CD4-positive, alpha-beta T cell treated with Interleukin-15 for 4 hours (primary cell): ENCODE measurements at places on chromosomes 12 and 14.

- peak; percentile 23 for DNase-seq
Measured at GRCh38 chr12:74890237-74890599, 319.4 kb downstream of the KCNC2 start.

GRCh38 chr12:47820631-47821345 lies 1.1 kb upstream of the HDAC7 start:
- no peak for DNase-seq

- DNase-seq, result no peak
Measured at GRCh38 chr12:53255996-53256395, 12.1 kb upstream of the ESPL1 start.

GRCh38 chr12:94445662-94446061 lies 14.0 kb downstream of the CEP83 start:
- DNase-seq, result no peak

- DNase-seq, result no peak
Measured at GRCh38 chr12:45745861-45746277, 16.4 kb downstream of the ARID2 start.

DNA sequence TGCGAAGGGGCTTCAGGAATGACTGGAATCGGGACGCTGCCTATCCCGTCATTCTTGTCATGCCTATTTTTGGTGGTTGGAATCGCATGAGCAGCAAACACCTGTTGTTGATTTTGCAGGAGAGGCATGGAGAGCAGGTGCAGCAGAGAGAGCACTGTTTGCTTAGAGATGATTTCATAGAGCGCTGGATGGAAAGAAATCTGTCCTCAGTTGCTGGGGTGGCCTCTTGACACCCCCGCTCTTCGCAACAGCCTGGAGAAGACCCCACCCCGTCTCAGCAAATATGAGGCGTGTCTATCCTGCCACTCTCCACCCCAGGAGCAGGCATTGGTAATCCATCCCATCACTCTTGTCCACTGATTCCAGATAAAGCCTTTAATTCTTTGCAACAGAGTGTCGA lies 19.3 kb upstream of the NCOR2 start:
- no peak for DNase-seq

DNA sequence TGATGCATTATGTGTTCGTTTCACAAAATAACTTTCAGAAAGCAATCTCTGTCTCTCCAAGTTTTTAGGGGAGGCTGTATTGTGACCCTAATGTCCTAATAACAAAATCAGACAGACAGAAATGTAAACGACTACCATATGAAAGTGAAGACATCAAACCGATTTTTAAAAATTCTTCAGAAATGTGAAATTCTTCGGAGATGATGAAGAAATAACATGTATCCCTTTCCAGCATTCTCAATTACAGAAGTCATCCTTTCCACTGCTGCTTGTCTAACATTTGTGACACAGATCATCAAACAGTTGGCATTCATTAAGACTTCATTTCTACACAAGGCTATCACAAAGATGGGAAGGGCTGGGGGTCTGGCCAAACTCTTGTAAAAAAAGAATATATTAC lies 41.0 kb downstream of the DMAC2L start:
- DNase-seq, result no peak

DNA sequence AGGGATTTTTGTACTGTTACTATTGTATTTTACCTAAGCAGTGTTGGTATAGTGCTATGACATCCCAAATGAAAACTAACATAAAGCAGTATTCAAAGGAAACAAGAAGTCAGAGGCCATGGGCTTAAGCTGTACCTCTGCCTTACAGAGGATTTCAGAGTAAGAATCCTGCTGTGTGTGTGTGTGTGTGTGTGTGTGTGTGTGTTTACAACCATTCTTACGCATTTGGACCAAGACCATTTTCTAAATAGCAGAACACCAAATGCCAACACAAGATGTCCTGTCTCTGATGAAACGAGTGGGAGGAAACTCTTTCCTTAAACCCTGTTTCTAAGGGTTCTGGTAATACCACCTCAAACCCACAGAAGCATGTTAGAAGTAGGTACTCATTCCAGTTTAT lies 64.4 kb downstream of the PPP1R36 start:
- no peak for DNase-seq

DNA sequence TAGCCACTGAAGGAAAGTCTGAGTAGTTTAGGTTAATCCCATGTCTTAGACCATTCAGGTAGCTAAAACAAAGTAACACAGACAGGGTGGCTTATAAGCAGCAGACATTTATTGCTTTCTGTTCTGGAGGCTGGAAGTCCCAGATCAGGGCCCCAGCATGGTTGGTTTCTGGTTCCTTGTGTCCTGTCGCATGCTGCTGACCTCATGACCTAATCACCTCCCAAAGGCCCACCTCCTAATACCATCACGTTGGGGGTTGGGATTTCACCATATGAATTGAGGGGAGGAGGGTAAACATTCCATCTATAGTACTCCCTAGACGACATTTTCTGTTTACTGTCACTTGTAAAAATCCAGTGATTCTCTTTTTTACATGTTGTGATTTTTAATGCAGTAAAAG lies 148.6 kb downstream of the FBXL14 start:
- no peak for DNase-seq

GRCh38 chr14:24430682-24431568 lies 1.2 kb downstream of the KHNYN start:
- peak; percentile 74 for DNase-seq

DNA sequence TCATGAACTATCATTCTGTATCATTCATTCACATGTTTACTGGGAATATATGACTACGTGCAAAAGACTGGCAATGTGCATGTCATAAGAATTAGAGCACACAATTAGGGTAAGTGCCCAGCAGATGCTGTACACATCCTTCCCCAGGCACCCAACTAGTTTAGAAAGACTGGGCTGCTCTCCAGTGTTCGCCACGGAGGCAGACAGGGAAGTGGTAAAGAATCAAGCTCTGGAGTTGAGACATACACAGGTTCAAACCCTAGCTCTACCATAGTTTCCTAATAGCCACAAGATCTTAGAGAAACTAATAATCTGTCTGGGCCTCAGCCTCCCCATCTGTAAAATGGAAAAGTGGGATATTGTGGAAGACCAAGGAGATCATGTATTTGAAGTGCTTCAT lies 6.8 kb downstream of the TMCC3 start:
- DNase-seq, result no peak

DNA sequence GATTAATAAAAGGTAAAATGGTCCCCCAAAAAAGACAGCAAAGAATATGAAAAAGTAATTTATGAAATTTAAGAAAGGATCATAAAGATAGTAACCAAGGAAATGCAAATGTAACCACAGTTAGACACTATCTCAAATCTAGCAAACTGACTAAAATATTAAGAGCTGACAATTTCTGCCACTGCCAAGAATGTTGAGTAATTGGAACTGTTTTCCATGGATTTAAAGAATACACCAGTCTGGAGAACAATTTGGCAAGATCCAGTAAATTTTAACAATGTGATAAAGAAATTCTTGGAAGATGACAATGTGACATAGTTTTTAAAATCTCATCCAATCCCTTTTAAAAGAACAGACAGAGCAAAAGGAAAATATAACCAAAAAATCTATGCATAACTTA lies 798.0 kb upstream of the MGAT4C start:
- no peak for DNase-seq

DNA sequence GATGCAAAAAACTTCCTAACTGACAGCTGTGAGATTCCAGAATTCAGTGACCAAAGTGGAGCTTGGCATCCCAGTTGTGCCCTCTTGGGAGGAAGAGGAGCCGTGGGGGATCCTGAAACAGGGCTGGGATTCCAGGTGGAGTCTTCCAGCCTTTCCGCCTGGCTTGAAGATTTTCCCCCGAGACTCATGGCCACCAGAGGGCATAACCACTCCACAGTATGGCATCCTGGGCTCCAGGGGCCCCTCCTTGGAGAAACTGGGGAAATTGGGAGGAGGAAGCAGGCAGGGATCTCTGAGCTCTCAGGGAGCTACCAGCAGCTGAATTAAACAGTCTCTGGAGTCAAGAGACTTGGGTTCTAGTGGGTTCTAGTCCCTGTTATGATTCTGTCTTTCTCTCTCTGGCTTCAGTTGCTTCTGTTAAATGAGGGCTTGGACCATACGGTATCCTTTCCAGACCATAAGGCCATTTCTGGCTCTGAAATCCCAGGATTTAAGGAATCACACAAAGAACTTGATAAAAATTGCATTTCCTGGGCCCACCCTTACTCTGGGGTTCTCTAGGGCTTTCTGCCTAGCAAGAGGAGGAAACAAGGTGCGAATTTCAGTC lies 2.6 kb upstream of the TAMALIN start:
- no peak for DNase-seq

DNA sequence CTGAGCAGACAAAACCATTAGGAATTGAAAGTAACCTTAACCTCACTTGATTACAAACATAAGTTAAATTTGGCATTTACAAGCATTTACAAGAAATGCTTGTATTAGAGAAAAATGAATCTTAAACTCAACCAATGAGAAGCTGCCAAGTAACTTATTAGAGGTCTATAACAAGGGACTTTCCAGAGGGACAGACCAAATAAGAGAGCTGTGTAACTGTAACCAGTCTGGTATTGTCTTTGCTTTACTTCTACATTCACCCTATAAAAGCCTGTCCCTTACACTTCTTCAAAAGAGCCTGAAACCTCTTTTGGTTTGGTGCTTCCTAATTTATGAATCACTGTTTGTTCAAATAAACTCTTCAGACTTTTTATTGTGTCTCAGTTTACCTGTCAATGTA lies 450.0 kb upstream of the FAR2 start:
- DNase-seq, result no peak

DNA sequence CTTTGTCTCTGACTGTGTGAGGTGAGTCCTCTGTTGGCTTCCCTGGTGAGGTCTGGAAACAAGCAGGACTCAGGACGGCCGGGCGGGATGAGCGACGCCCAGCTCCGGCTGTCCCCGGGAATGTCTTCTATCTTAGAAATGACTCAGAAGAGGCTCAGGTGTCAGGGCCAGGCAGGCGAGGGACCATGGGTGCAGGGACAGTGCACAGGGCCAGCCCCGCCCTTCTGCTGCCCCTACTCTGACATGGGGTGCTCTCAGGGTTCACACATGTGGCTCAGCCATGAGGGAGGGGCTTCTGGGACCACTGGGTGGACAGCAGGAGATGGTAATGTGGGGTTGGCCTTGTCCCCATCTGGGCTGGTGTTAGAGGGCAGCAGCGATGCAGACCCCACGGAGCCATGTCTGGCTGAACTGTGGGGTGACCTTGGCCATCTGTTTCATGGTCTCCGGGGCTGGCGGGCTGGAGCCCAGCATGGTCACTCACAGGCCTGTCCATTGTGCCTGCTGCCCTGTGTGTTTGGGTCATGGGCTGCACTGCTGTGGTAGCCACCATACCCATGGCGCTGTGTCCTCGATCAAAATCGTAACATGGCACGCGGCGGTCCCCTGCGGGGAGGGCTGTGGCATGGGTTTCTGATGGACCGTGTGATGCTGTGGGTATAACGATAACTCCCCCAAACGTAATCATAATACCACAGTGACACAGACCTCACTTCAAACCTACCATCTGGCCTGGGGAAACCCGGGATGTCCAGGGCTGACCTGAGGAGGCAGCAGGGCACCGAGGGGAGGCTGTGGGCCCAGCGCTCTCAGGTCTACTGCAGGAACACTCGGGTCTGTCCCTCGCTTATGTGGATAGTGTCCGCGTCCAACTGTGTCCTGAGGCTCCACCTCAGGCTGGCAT lies 368.8 kb downstream of the TMEM121 start:
- DNase-seq, result no peak

DNA sequence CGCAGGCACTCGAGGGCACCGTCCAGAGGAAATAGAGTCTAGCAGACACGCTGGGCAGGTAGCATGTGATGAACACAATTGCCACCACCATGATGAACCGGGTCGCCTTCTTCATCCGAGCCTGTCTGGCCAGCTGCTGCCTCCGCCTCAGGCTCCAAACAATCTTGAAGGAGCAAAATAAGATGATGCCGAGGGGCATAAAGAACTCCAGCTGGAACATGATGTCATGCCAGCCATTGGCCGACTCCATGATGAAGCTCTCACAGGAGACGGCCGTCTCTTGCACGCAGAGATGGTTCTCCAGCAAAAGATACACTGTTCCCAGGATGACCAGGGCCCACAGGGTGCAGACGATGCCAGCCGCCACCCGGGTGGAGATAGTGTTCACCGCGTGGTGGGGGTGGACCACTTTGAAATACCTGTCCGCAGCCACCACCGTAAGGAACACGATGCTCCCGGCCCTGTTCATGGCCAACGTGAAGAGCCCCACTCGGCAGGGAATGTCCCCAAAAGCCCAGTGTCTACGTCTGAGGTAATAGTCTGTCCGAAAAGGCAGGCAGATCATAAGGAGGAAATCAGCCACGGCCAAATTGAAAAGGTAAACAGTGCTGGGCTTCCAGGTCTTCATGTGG lies 945 bp downstream of the HCAR1 start:
- no peak for DNase-seq

DNA sequence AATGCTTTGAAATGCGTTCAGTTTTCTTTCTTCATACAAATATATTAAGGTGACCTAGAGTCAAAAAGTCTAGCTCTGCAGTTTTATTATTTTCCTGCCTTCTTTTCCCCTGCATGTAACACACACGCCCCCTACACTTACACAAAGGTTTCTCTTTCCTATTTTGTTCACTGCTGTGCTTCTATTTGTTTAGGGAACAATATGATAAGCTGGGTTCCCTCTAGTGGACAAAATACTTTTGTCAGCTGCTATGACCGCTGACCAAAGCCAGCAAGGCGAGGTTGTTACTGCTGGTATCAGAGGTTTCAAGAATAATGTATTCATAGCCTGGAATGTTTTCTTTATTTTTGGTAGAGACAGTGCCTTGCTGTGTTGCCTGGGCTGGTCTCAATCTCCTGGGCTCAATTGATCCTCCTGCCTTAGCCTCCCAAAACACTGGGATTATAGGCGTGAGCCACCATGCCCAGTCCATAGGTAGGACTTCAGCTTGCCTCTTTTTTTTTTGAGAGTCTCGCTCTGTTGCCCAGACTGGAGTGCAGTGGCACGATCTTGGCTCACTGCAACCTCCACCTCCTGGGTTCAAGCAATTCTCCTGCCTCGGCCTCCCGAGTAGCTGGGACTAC lies 33.4 kb downstream of the FNTB start:
- peak; percentile 11 for DNase-seq

DNA sequence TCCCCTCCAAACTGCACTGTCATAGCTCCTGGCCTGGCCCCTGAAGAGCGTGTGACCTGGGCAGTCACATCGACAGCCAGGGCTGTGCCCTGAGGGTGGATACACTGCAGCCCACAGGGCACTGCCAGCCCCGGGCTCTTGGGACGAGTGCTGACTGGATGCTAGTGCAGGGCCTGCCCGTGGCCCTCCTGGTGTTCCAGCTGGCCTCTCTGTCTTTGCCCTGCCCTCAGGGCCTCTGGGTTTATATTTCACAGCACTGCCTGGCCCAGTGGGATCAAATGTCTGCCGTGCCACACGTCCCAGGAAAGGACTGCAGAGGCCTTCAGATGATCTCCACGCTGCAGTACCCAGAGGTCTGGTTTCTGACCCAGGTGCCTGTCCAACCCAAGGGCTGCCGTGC lies 10.1 kb upstream of the CCDC197 start:
- no peak for DNase-seq

- DNase-seq, result no peak
Measured at GRCh38 chr12:56163533-56164344, 5.6 kb downstream of the MYL6 start.

GRCh38 chr12:2395354-2395977 lies 342.7 kb downstream of the CACNA1C start:
- peak; percentile 19 for DNase-seq

- DNase-seq, result no peak
Measured at GRCh38 chr12:1870086-1870485, 48.4 kb downstream of the CACNA2D4 start.

GRCh38 chr12:54603173-54603814 lies 14.8 kb upstream of the PPP1R1A start:
- DNase-seq, result peak; percentile 68
